ENCODE measurements at places on chromosomes 7 and 10. TPM values are rescaled to one million over a fixed set of nuclear protein-coding genes. Genes with fewer than 3 reads are reported as not detected.
A peak's percentile ranks its signal among the peaks of the same experiment; 100 is the strongest.

EXOSC1 gene
- 36.0 TPM for total RNA-seq

ITPRID1 gene
- total RNA-seq = not detected

CCL24 gene
- total RNA-seq = not detected

ANAPC16 gene
- 56.7 TPM for total RNA-seq

DNA sequence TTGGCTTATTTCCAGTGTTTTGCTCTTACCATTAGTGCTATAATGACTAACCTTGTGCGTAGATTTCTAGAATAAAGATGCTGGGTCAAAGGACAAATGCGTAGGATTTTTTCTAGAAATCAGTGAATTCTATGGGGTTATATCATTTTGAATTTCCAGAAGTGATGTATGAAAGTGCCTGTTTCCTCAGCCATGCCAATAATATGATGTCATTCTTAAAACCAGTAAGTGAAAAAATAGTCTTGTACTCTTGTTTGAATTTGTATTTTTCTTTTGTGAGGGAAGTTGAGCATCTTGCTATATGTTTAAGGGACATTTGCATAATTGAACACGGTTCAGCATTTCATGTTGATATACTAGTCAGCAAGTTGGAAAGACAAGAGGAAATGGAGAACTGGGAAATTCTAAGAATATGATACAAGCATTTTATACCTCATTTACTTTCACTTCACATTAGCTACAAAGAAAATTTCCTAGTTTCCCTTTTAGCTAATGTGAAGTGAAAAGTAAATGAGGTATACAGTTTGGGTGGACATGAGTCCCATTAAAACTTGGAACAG is 3.8 kb upstream of the DNAH11 start:
- no peak for DNase-seq

- no peak for DNase-seq
Measured at GRCh38 chr7:20328027-20328426, 2.7 kb upstream of the ITGB8 start.

- DNase-seq = peak; percentile 53
Measured at GRCh38 chr7:149860821-149861727, 12.7 kb upstream of the ATP6V0E2 start.

- no peak for DNase-seq
Measured at GRCh38 chr7:28028471-28028870, 152.1 kb downstream of the JAZF1 start.

- DNase-seq = no peak
Measured at GRCh38 chr10:133399123-133399601, 5.2 kb downstream of the MTG1 start.

GRCh38 chr10:8874972-8875371 is 820.5 kb downstream of the GATA3 start:
- DNase-seq = no peak

DNA sequence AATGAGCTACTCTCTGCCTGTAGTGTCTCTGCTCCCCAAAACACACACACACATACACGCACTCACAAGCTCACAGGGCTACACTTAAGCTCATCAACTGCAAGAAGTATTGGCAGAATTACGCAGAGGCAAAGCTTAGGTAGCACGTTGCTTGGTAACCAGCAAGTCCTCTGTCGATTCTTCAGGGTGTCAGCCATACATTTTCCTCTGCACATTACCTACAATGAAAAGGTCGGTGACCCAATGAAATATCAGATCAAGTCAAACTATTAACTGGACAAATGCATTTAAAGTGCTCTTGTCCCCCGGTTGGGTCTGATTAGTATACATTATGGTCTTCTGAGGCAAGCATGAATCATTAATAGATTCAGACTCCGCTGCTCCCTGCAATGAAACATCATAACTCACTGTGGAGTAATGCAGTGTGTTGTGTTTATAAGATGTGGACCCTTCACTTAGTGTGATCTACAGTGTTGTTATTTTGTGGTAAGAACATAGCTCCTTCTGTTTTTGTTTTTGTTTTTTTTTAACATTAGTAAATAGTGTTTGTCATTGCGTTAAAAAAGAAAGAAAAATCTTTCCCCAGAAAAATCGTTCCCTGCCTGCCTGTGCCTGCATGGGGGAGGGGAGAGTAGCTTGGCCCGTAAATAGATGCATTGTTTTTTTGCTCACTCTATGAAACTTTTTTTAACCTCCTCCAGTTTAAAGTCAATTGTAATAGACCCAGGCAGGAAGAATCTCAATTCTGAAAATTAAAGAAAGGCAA is 325.5 kb downstream of the SFMBT2 start:
- no peak for DNase-seq

Data from endothelial cell (in vitro differentiated cells).